ENCODE measurements at places on chromosomes 7 and 10. TPM values are rescaled to one million over a fixed set of nuclear protein-coding genes. Genes with fewer than 3 reads are reported as not detected.

NUTM2B gene
- total RNA-seq, result not detected

HELLS gene
- total RNA-seq, result 139 TPM

CTAGE4 gene
- 2.1 TPM for total RNA-seq

VAX1 gene
- total RNA-seq, result 4.0 TPM

GPR15LG gene
- not detected for total RNA-seq

LAMB4 gene
- not detected for total RNA-seq

DNA sequence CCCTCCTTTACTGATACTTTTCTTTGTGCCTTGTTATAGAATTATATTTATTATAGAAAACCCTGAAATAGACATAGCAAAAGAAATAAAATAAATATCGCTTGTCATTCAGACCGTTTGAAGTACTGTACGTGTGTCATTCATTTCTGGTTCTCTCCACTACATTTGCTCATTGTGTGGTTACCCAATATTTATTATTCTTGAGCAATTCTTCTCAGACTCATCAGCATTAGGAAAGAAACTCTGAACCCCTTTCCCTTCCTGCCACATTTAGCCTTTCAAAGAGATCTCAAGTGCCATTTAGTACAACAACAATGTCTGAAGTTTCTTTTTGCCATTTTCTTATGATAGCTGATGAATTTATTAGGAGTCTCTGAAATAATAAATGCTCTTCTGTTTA, 154.1 kb downstream of the KIAA1217 start:
- no peak for DNase-seq
- no peaks in the 10 kb centered on the region for H3K4me1 ChIP-seq
- H3K27me3 ChIP-seq, result no peaks in the 10 kb centered on the region

DNA sequence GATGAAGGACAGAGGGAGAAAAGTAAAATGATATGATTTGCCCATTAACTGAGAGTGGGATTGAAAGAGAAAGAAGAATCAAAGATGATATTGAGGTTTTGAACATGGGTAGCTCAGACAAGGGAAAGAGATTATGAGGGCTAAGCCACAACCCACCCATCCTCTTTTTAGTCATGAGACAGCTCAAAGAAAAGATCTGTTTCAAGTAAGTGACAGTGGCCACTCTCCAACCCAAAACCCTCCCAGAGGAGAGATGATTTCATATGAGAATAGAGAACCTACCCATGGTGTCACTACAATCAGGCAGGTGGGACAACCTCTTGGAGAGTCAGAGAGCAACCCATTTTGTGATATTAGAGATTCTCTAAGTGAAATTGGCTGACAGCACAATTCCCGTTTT, 32.2 kb downstream of the PLXNA4 start:
- DNase-seq, result no peak
- no peaks in the 10 kb centered on the region for H3K36me3 ChIP-seq
- peaks cover 32% of the 10 kb centered on the region for H3K4me1 ChIP-seq
- peak overlapping the region; percentile 11 for H3K4me3 ChIP-seq
- H3K27me3 ChIP-seq, result no peaks in the 10 kb centered on the region

DNA sequence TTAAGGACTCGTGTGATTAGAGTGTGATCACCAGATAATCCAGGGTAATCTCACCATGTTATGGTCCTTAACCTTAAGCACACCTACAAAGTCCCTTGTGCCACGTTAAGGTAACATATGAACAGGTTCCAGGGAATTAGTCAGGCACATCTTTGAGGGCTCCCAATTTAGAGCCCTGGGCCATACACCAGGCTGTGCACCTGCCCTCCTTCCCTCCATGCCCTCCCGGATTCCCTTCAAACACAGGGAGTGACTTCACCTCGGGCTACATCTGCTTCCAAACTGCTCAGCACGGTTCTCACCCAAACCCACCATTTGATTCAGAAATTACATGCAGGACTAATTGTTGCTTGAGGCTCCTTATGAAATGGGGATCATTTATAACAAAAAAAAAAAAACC, 93.9 kb upstream of the HABP2 start:
- H3K27me3 ChIP-seq, result no peaks in the 10 kb centered on the region
- no peak overlapping the region for H3K27ac ChIP-seq
- H3K4me3 ChIP-seq, result no peak overlapping the region

DNA sequence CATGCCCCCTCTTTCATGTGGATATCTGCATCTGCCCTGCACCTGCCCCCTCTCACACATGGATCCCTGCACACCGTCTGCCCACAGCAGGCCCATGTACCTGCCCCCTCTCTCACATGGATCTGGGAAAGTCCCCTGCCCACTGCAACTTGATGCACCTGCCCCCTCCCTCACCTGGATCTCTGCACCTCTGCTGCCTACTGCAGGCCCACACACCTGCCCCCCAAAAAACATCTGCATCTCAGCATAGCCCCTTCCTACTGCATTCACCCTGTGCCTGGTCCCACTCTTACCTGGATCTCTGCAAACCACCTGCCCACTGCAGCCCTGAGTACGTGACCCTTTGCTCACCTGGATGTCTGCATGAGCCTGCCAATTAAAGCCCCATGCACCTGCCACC, 479.8 kb downstream of the PTPRN2 start:
- H3K4me1 ChIP-seq, result no peaks in the 10 kb centered on the region
- no peaks in the 10 kb centered on the region for H3K36me3 ChIP-seq
- peak; percentile 23 for DNase-seq
- H3K27me3 ChIP-seq, result no peaks in the 10 kb centered on the region
- H3K4me3 ChIP-seq, result no peak overlapping the region

- H3K27me3 ChIP-seq, result no peaks in the 10 kb centered on the region
- no peak for DNase-seq
- H3K27ac ChIP-seq, result no peak overlapping the region
- no peaks in the 10 kb centered on the region for H3K4me1 ChIP-seq
Observed at GRCh38 chr7:101973130-101973529, 155.7 kb downstream of the CUX1 start.

- H3K27me3 ChIP-seq, result no peaks in the 10 kb centered on the region
- no peak overlapping the region for H3K27ac ChIP-seq
- H3K4me3 ChIP-seq, result no peak overlapping the region
- no peaks in the 10 kb centered on the region for H3K4me1 ChIP-seq
Observed at GRCh38 chr10:103504181-103504783, 10.8 kb downstream of the NEURL1 start.

DNA sequence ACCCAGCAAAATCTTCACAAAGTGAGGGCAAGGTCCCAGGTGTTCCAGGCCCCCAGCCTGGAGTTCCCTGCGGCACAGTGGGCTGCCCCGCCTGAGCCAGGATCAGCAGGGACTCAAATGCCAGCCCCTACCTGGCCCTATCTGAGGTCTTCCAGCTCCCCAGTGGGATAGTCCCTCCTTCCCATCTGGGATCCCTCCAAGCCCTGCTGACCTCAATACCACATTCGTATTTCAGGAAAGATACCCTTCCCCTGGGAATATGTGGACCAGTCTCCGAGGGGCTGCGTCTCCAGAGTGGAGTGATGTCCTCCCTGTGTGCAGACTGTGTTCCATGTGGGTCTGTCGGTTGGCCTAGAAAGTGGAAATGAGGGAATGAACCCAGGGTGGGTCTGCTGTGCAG, 40.9 kb downstream of the ELFN1 start:
- no peak overlapping the region for H3K27ac ChIP-seq
- DNase-seq, result no peak
- no peak overlapping the region for H3K4me3 ChIP-seq
- H3K36me3 ChIP-seq, result no peaks in the 10 kb centered on the region

DNA sequence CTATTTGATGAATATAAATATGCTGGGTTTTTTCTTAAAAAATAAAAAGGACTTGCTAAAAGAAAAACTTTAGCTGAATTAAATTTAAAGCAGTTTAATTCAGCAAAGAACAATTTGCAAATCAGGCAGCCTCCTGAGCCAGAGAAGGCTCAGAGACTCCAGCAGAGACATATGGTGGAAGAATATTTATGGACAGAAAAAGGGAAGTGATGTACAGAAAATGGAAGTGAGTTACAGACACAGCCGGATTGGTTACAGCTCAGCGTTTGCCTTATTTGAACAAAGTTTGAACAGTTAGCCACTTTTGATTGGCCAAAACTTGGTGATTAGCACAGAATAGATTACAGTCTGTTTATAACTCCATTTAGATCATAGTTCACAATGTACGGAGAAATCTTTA, 110.3 kb downstream of the GAD2 start:
- H3K36me3 ChIP-seq, result no peaks in the 10 kb centered on the region
- H3K4me3 ChIP-seq, result no peak overlapping the region
- no peaks in the 10 kb centered on the region for H3K27me3 ChIP-seq
- no peak overlapping the region for H3K27ac ChIP-seq

GRCh38 chr10:118583611-118584010, 11.8 kb downstream of the PRLHR start:
- no peak overlapping the region for H3K4me3 ChIP-seq
- DNase-seq, result no peak
- H3K27me3 ChIP-seq, result peaks cover 34% of the 10 kb centered on the region
- H3K36me3 ChIP-seq, result no peaks in the 10 kb centered on the region

- H3K4me3 ChIP-seq, result no peak overlapping the region
- no peak overlapping the region for H3K27ac ChIP-seq
- no peaks in the 10 kb centered on the region for H3K4me1 ChIP-seq
- H3K27me3 ChIP-seq, result no peaks in the 10 kb centered on the region
Observed at GRCh38 chr10:35536789-35537188, 68.4 kb upstream of the GJD4 start.

- H3K27me3 ChIP-seq, result no peaks in the 10 kb centered on the region
- H3K4me1 ChIP-seq, result no peaks in the 10 kb centered on the region
- H3K27ac ChIP-seq, result no peak overlapping the region
- peak overlapping the region; percentile 98 for H3K4me3 ChIP-seq
- peak; percentile 75 for DNase-seq
Observed at GRCh38 chr7:76048668-76048988, 722 bp downstream of the MDH2 start.

- no peaks in the 10 kb centered on the region for H3K27me3 ChIP-seq
- no peaks in the 10 kb centered on the region for H3K36me3 ChIP-seq
- no peaks in the 10 kb centered on the region for H3K4me1 ChIP-seq
- no peak for DNase-seq
Observed at GRCh38 chr7:54705436-54705835, 53.6 kb downstream of the SEC61G start.

- no peak for DNase-seq
- H3K4me1 ChIP-seq, result no peaks in the 10 kb centered on the region
- no peak overlapping the region for H3K27ac ChIP-seq
- peaks cover 56% of the 10 kb centered on the region for H3K27me3 ChIP-seq
- no peak overlapping the region for H3K4me3 ChIP-seq
Observed at GRCh38 chr10:77631241-77631640, 6.4 kb downstream of the KCNMA1 start.

- DNase-seq, result no peak
- no peak overlapping the region for H3K27ac ChIP-seq
- no peaks in the 10 kb centered on the region for H3K4me1 ChIP-seq
- H3K36me3 ChIP-seq, result no peaks in the 10 kb centered on the region
Observed at GRCh38 chr7:38311329-38311937, 38.0 kb upstream of the TARP start.

- no peaks in the 10 kb centered on the region for H3K27me3 ChIP-seq
- no peak overlapping the region for H3K4me3 ChIP-seq
- no peaks in the 10 kb centered on the region for H3K36me3 ChIP-seq
- no peak overlapping the region for H3K27ac ChIP-seq
- no peaks in the 10 kb centered on the region for H3K4me1 ChIP-seq
- DNase-seq, result no peak
Observed at GRCh38 chr10:116125180-116125579, 147.8 kb downstream of the GFRA1 start.

DNA sequence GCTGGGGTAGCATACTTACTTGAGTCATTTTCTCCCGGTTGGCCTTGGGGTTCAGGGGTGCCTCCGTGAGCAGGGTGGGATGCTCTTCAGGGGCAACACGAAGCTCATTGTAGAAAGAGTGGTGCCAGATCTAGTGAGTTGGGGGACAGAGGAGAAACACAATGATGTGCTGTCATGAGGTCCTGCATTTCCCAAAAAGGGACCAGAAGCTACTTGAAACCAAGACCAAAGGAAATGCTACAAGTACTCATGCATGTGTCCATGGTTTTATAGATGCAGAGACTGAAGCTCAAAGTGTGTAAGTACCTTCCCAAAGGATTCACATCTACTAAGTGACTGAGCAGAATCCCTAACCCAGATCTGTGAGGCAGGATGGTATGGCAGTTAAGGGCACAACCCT, 8.8 kb downstream of the ACTA2 start:
- H3K4me3 ChIP-seq, result no peak overlapping the region
- no peaks in the 10 kb centered on the region for H3K27me3 ChIP-seq
- no peak for DNase-seq
- no peaks in the 10 kb centered on the region for H3K4me1 ChIP-seq
- no peak overlapping the region for H3K27ac ChIP-seq
- H3K36me3 ChIP-seq, result no peaks in the 10 kb centered on the region

DNA sequence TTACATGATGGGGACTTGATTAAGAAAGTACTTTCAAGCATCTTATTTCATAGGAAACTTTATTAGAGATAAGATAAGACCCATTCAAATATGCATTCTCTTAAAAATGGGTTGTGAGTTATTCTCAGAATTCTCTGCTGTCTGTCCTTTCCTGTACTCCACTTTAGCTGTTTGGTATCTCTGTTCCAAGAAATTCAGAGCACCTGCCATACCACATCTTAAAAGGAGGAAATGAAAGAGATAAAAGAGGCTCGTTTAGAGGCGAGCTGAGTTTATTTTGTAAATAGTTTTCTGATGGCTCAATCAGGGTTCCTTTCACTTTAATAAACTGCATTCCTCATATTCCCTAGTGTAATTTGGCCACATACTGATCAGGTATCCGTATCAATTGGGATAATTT, 87.2 kb downstream of the MDFIC start:
- peaks cover 16% of the 10 kb centered on the region for H3K4me1 ChIP-seq
- no peaks in the 10 kb centered on the region for H3K27me3 ChIP-seq
- H3K4me3 ChIP-seq, result no peak overlapping the region
- H3K27ac ChIP-seq, result no peak overlapping the region
- DNase-seq, result no peak

DNA sequence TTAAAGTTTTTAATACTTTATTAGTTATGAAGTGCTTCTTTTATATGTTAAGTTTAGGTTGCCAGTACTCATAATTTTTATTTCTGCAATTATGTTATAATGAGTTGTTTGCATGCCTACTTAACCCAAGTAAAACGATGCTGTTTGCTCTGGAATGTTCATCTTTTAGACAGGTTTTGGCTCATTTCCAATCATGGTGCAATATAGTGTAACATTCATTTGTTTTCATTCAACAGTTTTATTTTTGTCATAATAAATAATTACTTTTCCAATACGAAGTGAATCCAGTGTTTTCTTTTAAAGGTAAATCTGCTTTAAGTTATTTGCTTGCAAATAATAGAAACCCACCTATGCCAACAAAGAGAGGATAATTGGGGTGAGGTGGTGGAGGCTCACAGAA, 22.1 kb downstream of the ARL5B start:
- no peak overlapping the region for H3K4me3 ChIP-seq
- no peak for DNase-seq
- no peaks in the 10 kb centered on the region for H3K4me1 ChIP-seq
- H3K27ac ChIP-seq, result no peak overlapping the region

DNA sequence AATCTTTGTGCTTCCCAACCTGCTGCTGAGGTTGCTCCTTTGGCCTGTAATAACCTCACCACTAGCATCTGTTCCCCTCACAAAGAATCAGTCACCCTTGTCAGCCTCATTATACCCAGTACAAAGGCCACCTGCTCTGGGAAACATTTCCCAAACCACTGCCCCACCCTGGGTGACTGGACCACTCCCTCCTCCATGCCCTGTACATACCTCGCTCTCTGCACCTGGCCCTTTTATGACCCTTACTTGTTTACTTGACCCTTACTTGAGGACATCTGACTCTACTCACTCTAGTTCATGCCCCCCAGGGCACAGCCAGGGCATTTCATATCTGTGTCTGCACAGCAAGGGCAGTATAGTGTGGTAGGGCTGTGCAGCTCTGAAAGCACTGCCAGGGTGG, 21.4 kb upstream of the AOC1 start:
- no peaks in the 10 kb centered on the region for H3K27me3 ChIP-seq
- no peak for DNase-seq
- H3K36me3 ChIP-seq, result no peaks in the 10 kb centered on the region
- H3K4me1 ChIP-seq, result no peaks in the 10 kb centered on the region
- H3K27ac ChIP-seq, result peak overlapping the region; percentile 70
